Karpas-422 (cell line): ENCODE measurements at places on chromosomes 2 and 18.

DNA sequence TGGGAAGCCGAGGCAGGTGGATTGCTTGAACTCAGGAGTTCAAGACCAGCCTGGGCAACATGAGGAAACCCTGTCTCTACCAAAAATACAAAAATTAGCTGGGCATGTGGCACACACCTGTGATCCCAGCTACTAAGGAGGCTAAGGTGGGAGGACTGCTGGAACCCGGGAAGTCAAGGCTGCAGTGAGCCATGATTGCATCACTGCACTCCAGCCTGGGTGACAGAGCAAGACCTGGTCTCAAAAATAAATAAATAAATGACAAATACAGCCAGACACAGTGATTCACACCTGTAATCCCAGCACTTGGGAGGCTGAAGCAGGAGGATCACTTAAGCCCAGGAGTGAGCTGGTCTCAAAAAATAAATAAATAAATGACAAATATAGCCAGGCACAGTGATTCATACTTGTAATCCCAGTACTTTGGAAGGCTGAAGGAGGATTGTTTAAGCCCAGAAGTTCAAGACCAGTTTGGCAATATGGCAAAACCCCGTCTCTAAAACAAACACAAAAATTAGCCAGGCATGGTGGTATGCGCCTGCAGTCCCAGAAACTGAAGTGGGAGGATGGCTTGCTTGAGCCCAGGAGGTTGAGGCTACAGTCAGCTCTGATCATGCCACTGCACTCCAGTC is 6.2 kb downstream of the KANSL3 start:
- no peak for DNase-seq

- no peak for DNase-seq
These were observed 310.7 kb upstream of the MYT1L start for GRCh38 chr2:2641541-2642410.

DNA sequence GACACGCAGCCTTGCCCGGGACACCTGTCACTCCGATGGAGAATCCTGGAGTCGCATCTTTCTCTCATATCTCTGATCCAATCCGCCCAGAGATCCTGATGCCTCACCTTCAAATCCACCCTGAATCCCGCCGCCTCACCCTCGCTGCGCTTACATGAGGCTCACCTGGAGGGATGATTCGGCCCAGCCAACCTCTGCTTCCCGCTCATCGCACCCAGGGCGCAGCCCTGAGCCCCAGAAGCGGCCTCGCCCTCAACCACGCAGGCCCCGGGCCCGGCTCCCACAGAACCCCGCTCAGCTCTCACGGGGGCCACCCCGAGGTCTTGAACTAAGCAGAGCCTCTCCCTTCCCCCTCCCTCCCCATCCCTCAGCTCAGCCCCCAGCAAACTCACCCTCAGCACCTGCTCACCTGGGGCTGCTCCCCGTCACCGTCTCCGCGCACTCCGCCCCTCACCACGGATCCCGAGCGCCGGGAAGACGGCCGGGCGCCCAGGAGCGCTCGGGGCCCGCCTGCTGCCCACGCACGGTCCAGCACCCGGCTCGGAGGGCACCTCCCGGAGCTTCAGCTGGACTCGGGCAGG is 160.0 kb downstream of the NDUFA10 start:
- DNase-seq = no peak

DNA sequence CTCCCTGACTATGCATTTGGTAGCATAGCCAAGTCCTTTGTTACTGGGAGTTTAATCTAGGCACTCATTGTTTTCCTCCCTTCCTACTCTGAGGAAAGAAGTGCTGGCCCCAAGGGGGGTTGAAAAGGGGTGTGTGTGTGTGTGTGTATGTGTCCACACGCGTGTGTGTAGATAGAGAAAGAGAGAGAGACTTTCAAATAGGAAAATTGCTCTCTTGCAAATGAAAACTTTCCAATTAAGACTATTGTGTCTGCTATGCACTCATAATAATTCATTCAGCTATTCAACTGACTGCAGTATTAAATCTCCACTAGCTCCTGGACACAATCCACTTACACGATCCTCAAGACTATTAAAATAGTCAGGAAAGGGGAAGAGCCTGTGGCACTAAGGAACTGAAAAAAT is 92.9 kb upstream of the CSRNP3 start:
- DNase-seq = no peak

- no peak for DNase-seq
These were observed 9.1 kb downstream of the DRC1 start for GRCh38 chr2:26410764-26411243.

- DNase-seq = no peak
These were observed 81.6 kb downstream of the CDK15 start for GRCh38 chr2:201887773-201888425.

DNA sequence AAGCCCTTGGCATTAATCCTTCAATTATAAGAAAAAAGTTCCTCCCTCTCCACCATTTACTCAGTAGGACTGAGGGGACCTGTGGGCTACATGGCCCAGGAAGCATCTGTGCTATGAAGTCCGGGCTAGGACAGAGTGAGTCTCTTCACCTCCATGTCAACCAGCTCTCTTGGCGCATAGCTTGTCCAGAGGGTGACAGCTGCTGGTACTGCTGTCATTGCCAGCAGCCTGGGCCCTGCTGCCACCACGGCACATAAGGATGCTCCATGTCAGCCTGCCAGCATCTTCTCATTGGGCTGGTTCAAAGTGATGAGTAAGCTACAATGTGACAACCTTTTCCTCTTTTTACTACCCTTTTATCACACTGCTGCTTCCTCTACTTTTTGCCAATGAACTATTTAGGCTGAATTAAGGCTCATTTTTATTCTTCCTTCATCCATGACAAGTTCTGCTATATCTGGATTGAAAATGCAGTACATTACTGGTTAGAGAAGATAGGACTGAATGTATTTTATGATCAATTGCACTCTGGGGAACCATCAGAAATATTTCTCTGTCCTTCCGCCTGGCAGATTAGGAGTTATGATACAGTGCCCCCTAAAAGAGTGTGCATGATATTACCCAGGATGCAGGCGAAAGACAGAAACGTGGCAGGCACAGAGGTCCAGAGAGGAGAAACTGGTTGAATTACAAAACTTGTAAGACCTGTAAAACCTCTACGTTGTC is 258.9 kb upstream of the TNP1 start:
- DNase-seq = no peak

DNA sequence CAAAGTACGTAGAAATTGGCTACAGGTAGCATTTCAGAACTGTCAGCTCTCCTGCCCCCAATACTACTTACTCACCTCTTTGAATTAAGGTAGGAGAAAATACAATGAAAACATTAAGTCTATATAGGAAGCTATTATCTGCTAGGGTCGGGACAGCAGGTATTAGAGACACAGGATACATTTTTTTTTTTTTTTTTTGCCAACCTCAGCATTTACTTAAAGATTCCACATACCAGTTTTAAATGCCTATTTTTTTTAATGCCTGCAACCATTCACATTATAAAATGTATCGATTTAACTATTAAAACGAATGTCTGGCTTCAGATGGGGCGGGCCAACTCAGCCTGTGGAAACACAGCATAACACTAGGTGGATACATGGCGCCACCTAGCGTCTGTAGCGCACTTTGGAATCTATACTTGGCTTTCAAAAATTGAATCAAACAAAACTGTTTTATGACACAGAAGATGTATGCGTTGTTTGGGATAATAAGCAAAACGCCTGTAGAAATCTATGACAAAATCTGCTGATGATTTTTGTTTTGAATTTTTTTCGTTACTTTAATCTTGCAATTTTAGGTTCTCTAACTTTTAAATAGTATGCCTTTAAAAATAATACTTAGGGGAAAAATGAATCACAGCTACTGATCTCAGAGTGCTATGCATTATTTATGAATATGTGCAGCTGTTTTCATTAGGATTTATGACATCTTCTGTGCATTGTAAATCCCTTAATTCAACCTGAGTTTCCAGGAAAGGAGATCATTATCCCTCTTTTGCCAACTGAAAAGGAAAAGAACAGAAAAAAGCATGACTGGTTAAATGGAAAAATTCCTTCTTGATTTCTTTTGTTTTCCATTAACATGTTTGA is 261.0 kb downstream of the NYAP2 start:
- peak; percentile 87 for DNase-seq

- DNase-seq = no peak
These were observed 24.2 kb downstream of the PELI1 start for GRCh38 chr2:64120008-64120407.

- DNase-seq = no peak
These were observed 9.9 kb downstream of the ALPK2 start for GRCh38 chr18:58618822-58619595.

DNA sequence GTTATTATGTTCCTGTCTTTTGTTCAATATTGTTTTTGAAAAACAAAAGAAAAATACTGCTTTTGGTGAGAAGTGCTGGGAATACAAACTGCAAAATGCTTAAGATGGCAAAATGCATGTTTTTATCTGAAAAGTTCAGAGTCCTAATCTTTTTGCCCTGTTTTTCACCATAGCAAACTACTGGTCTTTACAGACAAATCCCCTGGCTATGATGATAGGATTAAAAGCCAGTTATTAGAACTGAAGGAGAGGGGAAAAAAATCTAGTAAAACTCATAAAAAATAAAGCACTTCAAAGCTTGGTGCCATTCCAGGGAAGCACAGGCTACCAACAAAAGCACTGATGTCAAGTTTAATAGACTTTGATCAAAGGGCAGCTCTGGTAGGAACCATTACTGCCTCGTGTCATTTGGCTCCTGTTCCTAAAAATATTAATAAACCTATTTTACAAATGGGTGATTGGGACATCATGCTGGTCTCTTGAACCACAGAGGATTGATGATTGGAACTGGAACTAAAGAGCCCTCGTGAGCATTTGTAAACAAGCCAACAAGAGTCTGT is 194.7 kb downstream of the RAB3GAP1 start:
- no peak for DNase-seq

DNA sequence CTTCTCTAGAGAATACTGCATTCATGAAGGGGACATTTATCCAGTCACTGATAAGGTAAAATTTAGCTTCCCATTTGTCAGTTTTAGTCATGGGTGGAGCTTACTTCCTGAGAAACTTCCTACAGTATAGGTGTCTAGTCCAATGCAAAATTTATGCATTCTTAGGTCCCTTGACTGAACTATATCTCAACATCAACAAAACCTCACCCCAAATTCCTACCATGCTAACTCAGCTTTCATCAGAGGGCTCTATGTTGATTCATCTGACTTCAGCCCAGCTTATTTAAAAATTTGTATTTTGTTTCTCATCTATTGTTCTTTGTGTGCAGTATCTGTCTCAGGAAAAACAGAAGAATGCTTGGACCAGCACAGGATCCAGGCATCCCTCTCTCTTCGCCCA is 296.4 kb upstream of the ACVR2A start:
- DNase-seq = no peak

- no peak for DNase-seq
These were observed 258.6 kb upstream of the TANK start for GRCh38 chr2:160901613-160902012.

DNA sequence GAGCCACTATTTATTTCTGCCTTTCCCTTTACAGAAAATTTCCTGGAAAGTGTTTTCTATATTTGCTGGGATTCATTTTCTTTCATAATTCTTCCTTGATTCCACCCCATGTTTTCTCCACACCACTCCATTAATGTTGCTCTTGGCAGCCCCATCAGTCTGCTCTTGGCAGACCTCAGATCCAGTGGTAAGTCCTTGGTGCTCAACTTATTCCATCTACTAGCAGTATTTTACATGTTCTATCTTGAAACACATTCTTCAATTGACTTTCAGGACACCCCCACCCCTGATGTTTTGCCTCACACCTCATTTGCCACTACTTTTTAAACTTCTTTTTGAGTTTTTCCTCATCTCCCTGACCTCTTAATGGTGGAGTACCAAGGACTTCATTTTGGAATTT is 65.0 kb downstream of the HNMT start:
- no peak for DNase-seq

- no peak for DNase-seq
These were observed 91.9 kb downstream of the EPHA4 start for GRCh38 chr2:221480163-221480562.

GRCh38 chr2:239775623-239776435 is 249.3 kb downstream of the NDUFA10 start:
- no peak for DNase-seq

- no peak for DNase-seq
These were observed 42.9 kb downstream of the ARHGEF33 start for GRCh38 chr2:38932586-38932985.

DNA sequence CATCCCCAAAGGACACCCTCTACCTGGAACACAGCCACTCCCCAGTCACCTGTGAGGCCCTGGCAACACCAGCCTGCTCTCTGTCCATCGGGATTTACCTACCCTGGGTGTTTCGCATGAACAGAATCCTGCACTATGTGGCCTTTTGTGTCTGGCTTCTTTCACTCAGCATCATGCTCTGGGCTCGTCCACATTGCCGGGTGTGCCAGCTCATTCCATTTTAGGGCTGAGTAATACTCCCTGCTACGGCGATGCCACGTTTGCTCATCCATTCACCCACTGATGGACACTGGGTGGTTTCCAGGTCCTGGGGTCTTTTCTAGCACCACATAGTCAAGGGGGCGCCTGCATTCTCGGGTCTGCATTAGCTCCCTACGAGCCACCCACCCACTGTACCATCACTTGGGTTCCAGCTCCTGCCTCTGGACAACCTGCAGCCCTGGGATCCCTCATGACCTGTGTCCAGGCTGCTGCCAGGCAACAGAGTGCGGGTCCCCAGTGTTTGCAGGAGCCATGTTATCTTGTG is 22.0 kb downstream of the KCNF1 start:
- no peak for DNase-seq

GRCh38 chr18:40347261-40347660 is 1607.8 kb upstream of the PIK3C3 start:
- no peak for DNase-seq

DNA sequence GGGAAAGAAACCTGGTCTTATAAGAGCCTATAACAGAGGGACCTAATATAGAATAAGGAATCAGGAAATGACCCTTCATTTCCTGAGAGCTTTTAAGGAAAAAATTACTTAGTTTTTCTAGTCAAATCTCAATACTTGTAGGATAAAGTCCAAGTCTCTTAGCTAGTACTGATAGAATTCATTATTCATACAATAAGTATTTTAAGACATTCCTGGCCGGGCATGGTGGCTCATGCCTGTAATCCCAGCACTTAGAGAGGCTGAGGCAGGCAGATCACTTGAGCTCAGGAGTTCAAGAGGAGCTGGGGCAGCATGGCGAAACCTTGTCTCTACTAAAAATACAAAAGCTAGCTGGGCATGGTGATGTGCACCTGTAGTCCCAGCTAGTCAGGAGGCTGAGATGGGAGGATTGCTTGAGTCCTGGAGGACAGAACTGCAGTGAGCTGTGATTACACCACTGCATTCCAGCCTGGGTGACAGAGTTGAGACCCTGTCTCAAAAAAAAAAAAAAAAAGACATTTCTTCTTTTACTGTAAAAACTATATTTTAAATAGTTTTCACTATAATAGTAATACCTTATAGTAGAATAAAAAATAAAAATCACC is 3.2 kb downstream of the RAB3GAP1 start:
- DNase-seq = no peak

DNA sequence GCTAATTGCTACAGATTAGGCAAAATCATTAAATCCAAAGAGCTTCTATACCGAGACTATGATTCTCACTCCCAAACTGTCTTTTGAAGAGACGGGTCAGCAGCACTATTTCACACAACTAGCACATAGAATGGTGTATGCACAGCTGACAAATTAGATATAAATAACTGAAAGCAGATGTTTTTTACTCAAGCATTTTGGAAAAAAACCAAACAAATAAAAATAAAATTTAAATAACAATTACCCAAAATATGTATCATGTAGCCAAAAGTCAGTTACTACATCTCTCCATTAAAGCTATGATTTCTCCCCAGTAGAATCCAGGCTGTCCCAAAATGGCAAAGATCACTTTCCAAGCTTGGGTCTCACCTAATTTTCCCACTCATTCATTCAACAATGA is 107.9 kb downstream of the TMEM163 start:
- peak; percentile 9 for DNase-seq
